ENCODE measurements at places on chromosomes 2 and 18. TPM values are rescaled to one million over a fixed set of nuclear protein-coding genes. Genes with fewer than 3 reads are reported as not detected.

Gene GKN2
- not detected for total RNA-seq

Gene SNED1
- 3.5 TPM for total RNA-seq

Gene CRYGC
- total RNA-seq = not detected

Gene SMYD1
- total RNA-seq = not detected

Gene CTAGE1
- not detected for total RNA-seq

Gene EFHD1
- 0.22 TPM for total RNA-seq

Gene SERPINB13
- not detected for total RNA-seq

DNA sequence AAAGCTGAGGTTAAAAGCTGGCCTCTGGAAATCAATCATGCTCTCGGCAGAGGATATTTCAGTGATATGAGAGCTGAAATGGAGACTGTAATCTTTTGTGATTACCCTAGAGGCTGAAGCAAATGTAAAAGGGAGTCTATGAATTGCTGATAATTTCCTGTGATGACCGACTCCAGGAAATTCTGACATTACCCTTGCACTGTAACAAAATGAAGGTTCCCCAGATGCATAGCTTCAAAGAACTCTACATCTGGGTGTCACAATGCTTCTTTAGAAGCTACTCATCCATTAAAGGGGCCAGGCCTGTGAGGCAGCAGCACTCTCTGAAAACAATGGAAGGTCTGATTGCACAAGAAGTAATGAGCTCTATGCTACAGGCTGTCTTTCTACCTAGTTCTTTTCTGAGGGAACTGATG, 268.2 kb upstream of the SESTD1 start:
- DNase-seq = no peak

- no peak for DNase-seq
These were observed 245.8 kb downstream of the EIPR1 start for GRCh38 chr2:3131636-3132326.

DNA sequence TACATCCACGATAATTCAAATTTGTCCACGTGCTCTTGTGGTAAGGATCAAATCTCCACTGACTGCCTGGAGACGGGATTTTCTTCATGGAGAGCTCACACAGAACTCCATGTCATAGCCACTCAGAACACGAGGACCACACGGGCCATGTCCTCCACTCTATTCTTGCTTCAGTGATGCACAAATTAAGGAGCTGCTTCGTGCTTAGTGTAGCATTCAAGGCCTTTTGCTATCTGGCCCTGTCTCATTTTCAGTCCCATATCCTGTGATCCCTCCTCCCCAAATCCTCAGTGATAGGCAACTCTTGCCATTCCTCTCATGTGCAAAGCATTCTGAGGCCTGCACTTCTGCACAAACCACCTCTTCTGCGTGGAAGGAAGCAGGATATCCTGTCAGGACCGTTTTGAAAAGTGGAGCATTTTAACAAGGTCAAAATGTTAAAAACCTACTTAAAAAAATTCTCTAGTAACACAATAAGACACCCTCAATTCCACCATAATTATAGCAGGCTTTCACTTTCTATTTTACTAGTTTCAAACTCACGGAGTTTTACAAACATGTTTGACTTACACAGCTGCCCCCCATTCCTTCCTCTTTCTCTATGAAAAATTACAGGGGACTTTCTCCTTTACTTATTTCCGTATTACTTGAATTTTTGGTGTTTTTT, 35.2 kb downstream of the ST3GAL5 start:
- peak; percentile 70 for DNase-seq

- DNase-seq = no peak
These were observed 130.1 kb upstream of the DAPL1 start for GRCh38 chr2:158664987-158665386.

- DNase-seq = no peak
These were observed 157.6 kb downstream of the FAM210A start for GRCh38 chr18:13568443-13569392.

DNA sequence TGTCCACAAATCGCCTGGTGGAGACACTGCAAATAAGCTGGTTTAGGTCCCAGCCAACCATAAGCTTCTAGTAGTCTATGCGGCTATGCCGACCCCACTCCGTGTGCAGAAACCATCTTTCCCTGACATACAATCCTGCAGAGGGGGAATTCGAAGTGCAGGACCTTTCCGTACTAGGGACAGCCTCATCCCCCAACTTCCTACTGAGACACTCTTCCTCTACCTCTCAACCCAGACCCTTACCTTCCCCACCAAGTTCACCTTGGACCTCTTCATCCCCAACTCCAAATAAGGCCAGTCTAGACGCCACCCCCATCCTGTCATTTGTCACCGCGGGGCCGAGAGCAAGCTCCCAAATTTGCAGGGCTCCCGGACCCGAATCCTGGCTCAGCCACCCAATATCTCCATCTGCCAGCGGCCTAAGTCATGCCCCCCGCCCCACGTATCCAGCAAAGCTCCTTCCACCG, 496 bp downstream of the SUCLG1 start:
- DNase-seq = no peak

DNA sequence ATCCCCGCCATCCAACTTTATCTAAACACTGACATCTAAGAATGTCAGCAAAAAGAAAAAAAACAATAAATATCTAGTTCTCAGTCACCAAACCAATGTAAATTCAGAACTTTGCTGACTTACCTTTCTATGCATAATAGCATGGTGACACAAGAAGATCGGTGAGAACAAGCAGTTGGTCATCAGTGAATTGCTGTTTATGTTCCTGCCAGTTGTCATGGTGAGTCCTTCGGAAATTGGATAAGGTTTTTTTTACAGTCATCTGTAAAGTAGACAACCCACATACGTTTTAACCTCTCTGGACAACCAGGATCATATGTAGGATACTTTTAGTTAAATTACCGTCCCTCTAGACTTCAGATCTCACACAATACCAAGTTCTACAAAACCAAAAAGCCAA, 6.2 kb upstream of the GPR75 start:
- DNase-seq = no peak

- no peak for DNase-seq
These were observed 112.8 kb downstream of the SPTBN1 start for GRCh38 chr2:54568876-54569321.

GRCh38 chr18:80070825-80071224, 36.6 kb downstream of the RBFA start:
- DNase-seq = no peak

DNA sequence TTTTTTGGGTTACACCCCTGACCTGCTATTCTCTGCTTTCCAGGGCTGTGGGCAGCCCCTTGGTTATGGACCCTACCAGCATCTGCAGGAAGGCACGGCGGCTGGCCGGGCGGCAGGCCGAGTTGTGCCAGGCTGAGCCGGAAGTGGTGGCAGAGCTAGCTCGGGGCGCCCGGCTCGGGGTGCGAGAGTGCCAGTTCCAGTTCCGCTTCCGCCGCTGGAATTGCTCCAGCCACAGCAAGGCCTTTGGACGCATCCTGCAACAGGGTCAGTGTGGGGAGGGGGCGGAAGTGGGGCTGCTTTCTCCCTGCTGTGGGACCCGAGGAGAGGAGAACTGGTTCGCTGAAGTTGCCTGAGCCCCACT, 9.7 kb upstream of the WNT10A start:
- DNase-seq = no peak

GRCh38 chr18:24802456-24802855, 342.0 kb downstream of the HRH4 start:
- DNase-seq = no peak

GRCh38 chr2:125721072-125721721, 934.8 kb upstream of the GYPC start:
- no peak for DNase-seq

- DNase-seq = no peak
These were observed 37.2 kb downstream of the SLC14A2 start for GRCh38 chr18:45652303-45653080.

GRCh38 chr2:223102450-223102849, 50.5 kb downstream of the KCNE4 start:
- DNase-seq = no peak

DNA sequence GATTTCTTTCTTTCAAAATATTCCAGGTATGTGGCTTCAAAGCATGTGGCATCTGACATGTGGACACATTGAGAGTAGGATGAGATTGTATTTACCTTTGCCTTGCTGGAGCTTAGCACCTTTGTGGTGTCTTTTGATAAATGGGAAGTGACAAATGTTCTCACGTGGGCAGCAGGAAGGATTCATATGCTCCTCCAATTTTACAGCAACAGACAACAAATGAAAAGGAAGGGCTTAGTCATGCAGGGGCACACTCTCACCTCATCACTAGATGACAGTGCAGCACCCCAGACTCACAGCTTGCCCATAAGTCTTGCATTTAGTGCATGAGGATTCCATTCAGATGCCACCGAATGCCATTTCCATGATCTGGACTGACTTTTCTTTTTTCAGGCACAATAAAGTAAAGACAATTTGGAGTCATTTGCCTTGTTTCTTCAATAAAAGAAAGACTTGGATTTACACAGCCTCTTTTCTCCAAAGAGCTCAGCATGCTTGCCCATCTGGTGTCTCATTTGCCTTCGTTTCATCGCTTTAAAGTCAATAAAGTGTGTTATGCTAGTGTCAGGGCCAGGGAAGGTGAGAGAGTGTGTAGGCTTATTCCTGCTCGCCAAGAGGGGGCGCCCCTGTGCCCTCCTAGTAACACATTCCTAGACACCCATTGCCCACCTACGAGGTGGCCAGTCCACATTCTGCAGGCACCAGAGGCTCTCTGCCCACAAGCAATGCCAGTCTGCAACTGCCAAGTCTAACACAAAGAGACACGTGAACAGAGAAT, 39.6 kb upstream of the DAPL1 start:
- DNase-seq = no peak

GRCh38 chr2:9388950-9389911, 34.1 kb downstream of the ITGB1BP1 start:
- no peak for DNase-seq
